SHP77 treated with DMSO at 0.1 percent for 48 hours (cell line): ENCODE measurements at places on chromosomes 5 and 9.
A peak's percentile ranks its signal among the peaks of the same experiment; 100 is the strongest.

GRCh38 chr5:143002459-143003327 is 232.5 kb downstream of the ARHGAP26 start:
- no peak for DNase-seq

DNA sequence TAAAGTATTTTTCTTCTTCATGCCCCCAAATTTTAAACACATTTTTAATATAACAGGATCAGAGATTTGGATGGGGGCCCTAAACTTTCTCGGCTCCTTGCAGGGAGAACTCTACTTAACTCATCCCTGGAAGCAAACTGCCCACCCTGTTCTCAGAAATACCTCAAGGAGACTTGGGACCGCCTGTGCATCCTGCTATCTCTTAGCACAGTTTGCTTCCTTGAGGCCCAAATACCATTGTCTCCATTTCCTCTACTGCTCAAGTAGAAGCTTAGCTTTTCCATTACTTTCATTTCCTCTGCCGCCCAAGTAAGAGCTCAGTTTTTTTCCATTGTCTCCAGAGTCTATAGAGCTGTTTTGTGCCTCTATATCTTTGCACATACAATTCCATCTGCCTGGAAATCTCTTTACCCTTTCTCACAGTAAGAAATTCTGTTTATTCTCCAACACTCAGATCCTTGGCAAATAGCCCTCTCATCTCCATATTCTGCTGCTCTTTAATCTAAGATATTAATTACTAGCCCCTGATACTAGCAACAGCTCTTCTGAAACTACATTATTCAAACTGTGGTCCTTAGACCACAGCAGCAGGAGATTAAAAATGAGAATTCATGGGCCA is 137.8 kb downstream of the CEMIP2 start:
- DNase-seq = no peak

- DNase-seq = no peak
These were observed 32.2 kb upstream of the ANGPTL2 start for GRCh38 chr9:127154390-127155191.

GRCh38 chr9:34559624-34560455 is 29.7 kb downstream of the CNTFR start:
- DNase-seq = no peak

- DNase-seq = no peak
These were observed 45.7 kb downstream of the TEX10 start for GRCh38 chr9:100307080-100307479.

DNA sequence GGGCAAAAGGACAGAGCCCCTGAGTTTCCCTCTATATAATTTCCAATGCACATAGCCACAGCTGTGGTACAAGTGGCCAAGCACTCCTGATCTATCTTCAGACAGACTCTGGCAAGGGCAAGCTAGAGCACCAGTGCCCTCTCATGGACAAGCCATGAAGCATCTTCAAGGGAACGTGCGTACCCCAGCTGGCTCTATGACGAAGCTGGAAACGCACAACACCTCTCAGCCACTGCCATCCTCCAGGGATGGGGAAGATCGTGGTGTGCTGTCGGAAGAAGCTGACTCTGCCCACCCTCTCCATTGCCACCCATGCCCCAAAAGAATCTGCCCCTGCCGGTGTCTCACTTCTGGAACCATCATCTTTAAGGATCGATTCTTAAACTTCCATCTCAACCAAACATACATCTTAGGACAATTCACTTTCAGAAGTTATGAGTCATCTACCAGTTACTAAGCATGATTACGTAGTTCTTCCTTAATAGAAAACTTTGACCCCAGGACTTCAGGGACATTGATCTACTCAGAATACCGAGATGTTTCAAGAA is 482.9 kb downstream of the AGTPBP1 start:
- DNase-seq = peak; percentile 11

DNA sequence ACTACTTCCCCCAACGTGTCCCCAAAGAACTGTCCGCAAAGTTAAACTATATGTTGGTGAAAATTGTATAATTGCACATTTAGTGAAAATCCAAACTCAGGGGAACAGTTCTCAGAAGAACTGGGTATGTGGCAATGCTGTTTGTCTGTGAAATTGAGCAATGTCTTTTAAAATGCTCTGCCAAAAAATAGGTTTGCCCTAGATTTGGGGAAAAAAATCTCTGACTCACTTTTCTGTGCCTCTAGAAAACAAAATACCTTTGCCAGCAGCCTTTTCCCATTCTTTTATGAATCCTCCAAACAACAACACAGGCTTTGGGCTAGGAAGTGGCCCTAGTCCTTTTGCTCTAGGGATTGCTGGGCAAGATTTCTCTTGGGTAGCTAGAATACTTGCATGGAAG is 37.4 kb upstream of the ZNF608 start:
- no peak for DNase-seq

DNA sequence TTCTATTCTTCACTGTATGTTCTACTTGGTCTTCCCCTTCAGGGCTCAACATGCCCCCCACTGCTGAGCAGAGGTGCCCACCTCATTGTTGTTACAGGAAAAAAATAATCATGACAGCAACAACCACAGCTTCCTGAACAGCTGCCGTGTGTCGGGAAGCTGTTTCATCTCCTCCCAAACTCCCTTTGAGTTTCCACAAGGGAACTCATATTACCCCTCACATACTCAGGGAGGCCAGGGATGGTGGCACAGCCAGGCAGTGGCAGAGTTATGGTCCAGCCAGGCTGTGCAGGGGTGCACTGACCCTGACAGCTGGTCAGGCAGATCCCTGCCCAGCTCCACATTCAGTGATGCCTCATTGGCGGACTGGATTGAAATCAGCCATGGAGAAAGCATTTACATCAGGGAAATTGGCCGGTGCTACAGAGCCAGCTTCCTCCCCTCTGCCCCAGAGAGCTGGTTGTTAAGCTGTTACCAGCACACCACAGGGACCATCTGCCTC is 37.3 kb downstream of the SARDH start:
- no peak for DNase-seq

GRCh38 chr9:132078699-132079356 is 839 bp downstream of the MED27 start:
- no peak for DNase-seq

GRCh38 chr9:124001866-124002525 is 9.6 kb upstream of the LHX2 start:
- no peak for DNase-seq

- no peak for DNase-seq
These were observed 548.0 kb downstream of the CSNK1G3 start for GRCh38 chr5:124060011-124060410.

GRCh38 chr5:150146862-150147601 is 8.6 kb downstream of the PDGFRB start:
- no peak for DNase-seq

- DNase-seq = no peak
These were observed at the start of gene TERT for GRCh38 chr5:1294835-1295649. TSS of gene TERT (minus strand) at chr5:1295068. CDS start at chr5:1294989, 79 bp downstream.

GRCh38 chr5:11143456-11144267 is 382.6 kb upstream of the DAP start:
- no peak for DNase-seq

DNA sequence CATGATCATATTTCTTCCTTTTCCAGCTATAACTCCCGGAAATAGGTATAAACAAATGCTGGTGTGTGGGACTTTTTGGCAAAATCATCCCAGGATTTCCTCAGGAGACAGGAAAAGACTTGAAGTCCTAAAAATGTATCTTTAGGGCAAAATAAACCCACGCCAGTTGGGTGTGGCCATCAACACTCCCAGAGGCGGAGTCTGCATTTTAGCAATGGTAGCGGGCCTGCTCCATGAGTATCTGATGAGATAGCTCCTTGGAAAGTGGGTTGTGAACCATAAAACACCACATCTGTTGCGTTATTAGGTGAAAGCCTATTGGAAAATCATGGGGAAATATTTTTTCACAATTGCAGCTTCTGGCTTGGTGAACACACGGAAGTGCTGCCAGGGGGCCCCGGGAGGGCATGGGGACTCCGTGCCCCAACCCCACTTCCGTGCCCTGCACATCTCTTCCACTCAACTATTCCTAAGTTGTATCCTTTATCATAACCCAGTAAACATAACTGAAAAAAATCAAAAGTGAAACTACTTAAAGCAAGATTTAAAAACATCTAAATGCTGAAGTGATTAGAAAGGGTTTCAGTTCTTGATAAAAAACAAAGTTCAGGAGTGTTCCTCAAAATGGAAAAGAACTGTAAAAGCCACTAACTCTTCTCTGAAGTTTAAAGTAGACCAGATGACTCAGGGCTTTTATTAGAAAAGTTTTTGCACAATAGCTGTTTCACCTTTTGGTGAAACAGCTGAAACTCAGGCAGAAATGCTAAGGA is 111.2 kb downstream of the LRRC70 start:
- DNase-seq = no peak

GRCh38 chr5:152378730-152379129 is 26.3 kb downstream of the NMUR2 start:
- no peak for DNase-seq

GRCh38 chr5:158058208-158059120 is 199.5 kb upstream of the CLINT1 start:
- DNase-seq = no peak

DNA sequence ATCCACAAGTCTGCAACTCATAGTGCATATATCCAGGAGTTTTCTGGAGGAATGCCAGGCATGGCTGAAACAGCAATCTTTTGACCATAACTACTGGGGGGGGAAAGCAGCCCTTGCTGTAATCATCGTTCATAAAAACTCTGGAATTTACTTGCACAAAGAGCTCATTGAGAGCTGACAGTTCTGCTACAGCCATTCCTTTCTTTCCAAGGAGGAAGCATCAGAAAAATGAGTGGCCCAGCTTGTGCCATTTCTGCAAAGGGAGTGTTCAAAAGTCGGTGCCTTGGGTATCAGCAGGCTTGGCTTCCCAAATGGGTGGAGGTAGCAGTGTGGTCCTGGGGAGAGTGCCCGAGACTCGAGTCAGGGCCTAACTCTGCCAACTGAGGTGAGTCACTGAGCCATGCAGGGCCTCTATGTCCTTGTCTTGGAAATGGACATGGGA is 101.5 kb downstream of the GCNT1 start:
- no peak for DNase-seq

DNA sequence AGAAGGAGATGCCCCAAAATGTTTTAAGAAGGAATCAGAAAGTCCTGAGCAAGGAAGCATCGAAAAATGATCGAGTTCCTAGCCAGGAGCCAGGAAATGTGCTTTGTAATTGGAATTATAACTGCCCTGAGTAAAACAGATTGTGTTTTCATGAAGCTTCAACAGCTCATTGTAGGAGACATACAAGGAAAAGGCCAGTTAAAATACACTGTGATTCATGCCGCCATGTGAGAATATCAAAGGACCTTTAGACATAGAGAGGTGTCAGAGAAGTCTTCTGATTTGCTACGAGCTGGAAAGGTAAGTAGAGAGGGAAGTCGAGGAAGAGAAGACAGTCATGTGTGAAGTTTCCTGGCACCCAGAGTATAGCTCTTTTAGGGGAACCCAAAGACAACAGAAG is 60.9 kb downstream of the NR3C1 start:
- no peak for DNase-seq

- no peak for DNase-seq
These were observed 212.1 kb upstream of the ADRA1B start for GRCh38 chr5:159704160-159704559.

- peak; percentile 79 for DNase-seq
These were observed 30.4 kb downstream of the IRF1 start for GRCh38 chr5:132459983-132460838.

GRCh38 chr9:112174222-112174964 is 704 bp downstream of the SUSD1 start:
- DNase-seq = peak; percentile 31

- DNase-seq = no peak
These were observed 123.8 kb downstream of the GIN1 start for GRCh38 chr5:102996011-102996575.

- DNase-seq = no peak
These were observed 8.8 kb downstream of the ISOC1 start for GRCh38 chr5:129103397-129103796.

GRCh38 chr5:107519900-107520354 is 150.8 kb downstream of the EFNA5 start:
- peak; percentile 44 for DNase-seq

- DNase-seq = no peak
These were observed 668.3 kb downstream of the DNAH5 start for GRCh38 chr5:13276156-13276555.

- DNase-seq = no peak
These were observed 292.9 kb downstream of the GABRG2 start for GRCh38 chr5:162360373-162360931.

GRCh38 chr5:170126061-170126460 is 20.4 kb downstream of the FOXI1 start:
- DNase-seq = no peak

- no peak for DNase-seq
These were observed 21.6 kb downstream of the OSMR start for GRCh38 chr5:38867416-38867815.

DNA sequence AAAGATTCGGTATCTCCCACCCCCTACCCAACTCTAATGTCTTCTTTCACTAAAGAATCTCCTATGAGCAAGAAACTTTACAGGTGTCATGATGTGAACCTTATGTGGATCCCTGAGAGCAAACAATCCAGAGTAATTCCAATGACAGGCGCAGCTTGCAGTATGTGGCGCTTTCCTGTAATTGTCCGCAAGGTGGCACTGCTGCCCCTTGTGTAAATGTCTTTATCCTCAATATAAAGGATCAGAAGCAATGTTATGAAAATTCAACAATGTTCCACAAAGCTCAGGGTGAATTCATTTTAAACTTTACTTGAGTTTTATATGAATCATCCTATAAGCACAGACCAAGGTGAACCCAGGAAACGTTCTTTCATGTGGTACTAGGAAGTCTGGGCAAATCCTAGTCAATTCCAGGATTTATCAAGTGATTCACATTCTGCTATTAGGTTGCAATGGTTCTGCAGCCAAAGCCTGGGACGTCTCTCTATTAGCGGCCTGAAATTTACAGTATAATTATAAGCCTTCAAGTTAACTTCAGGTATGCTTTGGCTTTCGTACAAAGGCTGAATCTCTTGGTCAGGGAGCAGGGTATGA is 113.7 kb downstream of the TRPM6 start:
- DNase-seq = no peak

DNA sequence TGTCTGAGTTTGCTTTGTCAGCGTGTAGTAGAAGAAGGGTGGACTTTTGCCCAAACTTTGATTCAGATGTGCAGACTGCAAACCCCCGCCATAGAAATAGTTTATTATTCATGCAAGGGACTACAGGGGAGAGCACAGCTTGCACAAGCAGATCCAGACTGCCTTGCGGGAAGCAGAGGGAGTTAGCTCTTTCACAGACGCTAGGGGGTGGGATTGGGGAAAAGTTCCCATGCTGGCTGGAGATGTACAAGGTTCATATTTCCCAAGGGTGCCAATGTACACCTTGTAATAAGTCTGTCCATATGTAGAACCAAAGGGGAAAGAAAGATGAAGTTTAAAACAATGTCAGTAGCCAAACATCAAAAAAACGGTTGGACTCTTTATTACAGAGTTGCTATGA is 749.7 kb upstream of the COX7C start:
- DNase-seq = no peak

DNA sequence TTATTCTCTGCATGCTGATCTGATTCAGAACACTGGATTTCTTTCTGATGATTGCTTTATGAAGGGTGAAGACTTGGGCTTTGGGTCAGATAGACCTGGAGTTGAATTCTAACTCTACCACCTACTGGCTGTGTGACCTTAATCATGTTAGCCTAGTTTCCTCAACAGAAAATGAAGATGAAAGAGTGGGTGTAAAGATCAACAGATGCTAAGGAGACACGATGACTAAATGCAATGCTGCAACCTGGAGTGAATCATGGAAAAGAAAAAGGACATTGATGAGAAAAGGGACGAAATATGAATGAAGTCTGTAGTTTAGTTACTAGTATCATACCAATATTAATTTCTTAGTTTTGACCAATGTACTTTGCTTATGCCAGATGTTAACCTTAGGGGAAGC is 27.8 kb upstream of the DENND1A start:
- DNase-seq = no peak
